ENCODE measurements at places on chromosomes 2 and 18.

- no peak for DNase-seq
Measured at GRCh38 chr2:205405752-205406151, 276.5 kb upstream of the NRP2 start.

DNA sequence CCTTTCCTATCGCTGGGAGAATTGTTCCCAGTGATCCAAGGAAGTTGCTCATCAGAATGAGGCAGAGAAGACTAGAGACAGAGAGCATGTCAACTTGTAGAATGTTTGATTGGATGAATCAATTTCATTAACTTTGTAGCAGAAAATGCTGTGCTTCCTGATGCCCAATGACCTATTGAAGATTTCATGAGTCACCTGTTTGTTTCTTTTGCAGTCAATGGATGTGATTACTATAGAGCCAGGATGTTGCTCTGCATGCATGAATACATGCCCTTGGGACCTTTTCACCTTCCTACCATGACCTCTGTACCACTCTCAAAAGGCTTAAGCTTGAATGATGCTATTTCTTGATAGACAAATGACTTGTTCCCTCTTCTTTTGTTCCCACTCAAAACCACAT lies 23.3 kb downstream of the SCG2 start:
- no peak for DNase-seq

DNA sequence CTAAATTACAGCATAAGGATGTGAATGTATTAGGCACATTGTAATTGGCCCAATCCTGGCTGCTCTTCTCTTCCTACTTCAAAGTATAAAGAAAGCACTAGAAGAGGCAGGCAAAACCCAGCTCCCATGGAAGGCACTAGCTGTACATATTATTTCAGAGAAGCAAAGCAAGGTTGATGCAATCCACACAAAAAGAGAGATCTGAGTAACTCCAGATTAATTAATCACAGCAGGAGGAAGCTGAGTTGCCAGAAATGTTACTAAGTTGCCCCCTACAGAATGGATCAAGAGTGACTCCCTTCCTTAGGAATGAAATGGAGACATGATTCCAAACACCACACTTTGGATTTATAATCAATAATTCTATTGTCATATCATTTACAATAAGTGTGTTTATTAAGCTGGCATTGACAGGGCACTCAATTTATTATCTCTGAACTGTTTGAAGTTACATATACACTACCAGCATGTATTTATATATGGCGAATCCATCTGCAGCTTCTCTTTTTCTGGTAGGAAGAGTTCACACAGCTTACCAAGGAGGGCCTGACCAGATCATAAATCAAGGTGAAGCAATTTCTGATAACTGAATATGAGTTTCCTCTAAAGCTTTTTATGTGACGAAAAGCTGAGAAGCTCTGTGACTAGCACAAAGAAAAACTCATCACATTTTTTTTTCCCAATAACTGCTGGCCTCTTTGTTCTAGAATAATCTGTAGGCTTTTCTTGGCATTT lies 393.1 kb upstream of the LYPD1 start:
- no peak for DNase-seq

GRCh38 chr18:75783566-75784281 lies 356.2 kb upstream of the SMIM21 start:
- DNase-seq, result no peak

DNA sequence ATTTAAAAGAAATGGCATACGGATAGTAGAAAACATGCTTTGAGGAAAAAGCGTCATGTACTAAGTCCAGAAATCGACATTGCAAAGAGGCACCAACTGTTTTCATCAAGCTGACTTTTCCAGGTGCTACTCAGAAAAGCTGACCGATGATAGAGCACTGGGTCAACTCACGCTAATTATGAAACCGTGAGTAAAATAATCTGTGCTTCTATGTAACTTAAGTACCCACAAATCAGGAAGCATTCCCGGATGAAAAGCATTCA lies 353 bp upstream of the NUP35 start:
- DNase-seq, result no peak

DNA sequence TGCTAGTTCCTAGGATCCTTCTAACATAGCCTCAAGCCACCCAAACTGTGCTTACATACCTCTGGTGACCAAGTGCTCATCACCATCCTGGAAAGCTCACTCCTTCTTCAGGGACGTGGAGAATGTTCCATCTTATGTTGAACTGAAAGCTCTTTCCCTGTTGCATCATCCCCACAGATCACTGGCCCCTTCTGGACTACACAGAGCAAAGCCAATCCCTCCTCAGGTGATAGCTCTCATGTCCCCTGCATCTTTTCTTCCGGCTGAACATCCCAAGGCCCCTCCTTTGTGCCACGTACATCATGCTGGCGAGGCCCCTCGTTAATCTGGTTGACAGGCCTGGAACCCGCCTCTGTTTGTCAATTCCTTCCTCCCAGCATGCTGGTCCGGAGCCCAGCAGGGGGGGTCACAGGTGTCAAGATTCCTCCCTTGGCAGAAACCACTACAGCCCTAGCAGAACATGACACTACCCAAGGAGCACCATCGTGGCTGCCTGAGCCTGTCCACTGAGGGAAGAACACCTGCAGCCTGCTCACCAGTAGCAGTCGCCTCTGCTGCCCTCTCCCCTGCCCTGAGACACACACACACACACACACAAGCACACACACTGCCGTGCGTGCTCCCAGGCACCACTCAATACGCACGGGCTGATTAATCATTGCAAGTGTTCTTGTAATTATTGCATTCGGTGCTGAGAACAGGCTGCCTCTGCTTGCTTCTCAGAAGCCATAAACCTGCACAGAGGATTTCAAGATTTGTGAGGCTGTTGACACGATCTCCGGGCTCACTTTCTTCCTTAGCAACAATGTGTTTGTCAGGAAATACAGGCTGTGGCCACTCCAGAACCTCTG lies 6.3 kb upstream of the KCNK3 start:
- no peak for DNase-seq

- no peak for DNase-seq
Measured at GRCh38 chr2:238155761-238156694, 2.7 kb upstream of the ERFE start.

GRCh38 chr2:48991415-48992131 lies 162.7 kb downstream of the FSHR start:
- no peak for DNase-seq

DNA sequence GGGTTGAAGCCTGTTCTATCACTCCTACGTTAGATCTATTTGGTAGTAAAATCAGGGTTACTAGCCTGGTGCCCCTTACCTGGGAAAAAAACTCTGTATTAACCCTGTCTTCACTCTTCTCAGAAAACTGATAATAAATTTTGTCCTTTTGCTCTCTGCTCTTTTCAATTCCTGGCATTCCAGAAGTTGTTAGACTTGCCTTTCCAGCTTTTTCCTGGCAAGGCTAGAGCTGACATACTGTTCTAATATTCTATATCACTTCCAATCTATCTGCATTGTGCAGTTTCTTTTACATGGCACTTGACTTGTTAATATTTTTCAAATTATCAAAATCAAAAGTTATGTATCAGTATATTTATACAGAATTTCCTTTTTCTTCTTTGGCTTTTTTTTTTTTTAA lies 162.2 kb downstream of the FIGN start:
- peak; percentile 40 for DNase-seq

GRCh38 chr2:8806885-8807704 lies 30.3 kb downstream of the KIDINS220 start:
- DNase-seq, result no peak

GRCh38 chr2:105771836-105772235 lies 27.1 kb downstream of the NCK2 start:
- DNase-seq, result no peak

DNA sequence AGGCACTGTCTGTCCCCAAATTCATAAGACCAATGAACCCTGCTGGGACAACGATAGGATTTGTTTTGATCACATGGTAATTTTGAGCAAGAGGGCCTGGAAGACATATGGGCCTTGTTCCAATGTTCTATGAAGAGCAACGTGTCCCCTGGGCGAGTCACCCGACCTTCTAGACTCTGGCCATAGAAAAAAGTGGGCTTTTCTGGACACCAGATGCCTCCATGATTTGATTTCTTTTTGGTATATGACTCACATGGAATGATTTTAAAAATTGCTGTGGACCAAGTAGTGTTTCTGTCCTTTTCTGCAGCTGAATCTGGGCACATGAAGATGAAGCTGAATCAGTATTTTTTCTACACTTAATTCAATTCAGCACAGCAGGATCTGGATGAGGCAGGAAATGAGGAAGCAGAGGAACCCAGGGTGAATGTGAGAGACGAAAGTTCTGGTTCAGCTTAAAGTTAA lies 104.9 kb downstream of the CDC42EP3 start:
- DNase-seq, result no peak

GRCh38 chr2:43074592-43075053 lies 151.8 kb downstream of the ZFP36L2 start:
- no peak for DNase-seq

DNA sequence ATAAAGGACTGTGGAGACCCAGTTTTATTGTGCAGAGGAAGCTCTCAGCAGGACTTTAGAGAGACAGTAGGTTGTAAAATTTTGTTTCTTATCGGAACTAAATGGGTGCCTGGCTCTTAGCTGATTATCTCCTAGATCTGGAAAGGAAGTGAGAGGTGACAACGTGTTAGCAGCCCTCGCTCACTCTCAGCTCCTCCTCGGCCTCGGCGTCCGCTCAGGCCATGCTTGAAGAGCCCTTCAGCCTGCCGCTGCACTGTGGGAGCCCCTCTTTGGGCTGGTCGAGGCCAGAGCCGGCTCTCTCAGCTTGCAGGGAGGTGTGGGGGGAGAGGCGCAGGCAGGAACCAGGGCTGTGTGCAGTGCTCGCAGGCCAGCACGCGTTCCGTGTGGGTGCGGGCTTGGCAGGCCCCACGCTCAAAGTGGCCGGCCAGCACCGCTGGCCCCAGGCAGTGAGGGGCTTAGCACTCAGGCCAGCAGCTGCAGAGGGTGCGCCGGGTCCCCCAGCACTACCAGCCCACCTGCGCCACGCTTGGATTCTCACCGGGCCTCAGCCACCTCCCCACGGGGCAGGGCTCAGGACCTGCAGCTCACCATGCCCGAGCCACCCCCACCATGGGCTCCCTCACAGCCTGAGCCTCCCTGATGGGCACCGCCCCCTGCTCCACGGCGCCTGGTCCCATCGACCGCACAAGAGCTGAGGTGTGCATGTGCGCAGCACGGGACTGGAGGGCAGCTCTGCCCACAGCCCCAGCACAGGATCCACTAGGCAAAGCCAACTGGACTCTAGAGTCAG lies 4.6 kb upstream of the MFF start:
- no peak for DNase-seq

GRCh38 chr2:181174611-181175580 lies 194.5 kb downstream of the UBE2E3 start:
- no peak for DNase-seq

GRCh38 chr2:220144411-220144810 lies 517.0 kb downstream of the SLC4A3 start:
- DNase-seq, result no peak

GRCh38 chr2:198322275-198322674 lies 517.9 kb downstream of the PLCL1 start:
- DNase-seq, result no peak

GRCh38 chr18:41783065-41783818 lies 171.8 kb upstream of the PIK3C3 start:
- DNase-seq, result no peak

- DNase-seq, result no peak
Measured at GRCh38 chr2:195181059-195181705, 475.8 kb upstream of the SLC39A10 start.

GRCh38 chr18:34734056-34734455 lies 24.0 kb downstream of the DTNA start:
- no peak for DNase-seq

- DNase-seq, result no peak
Measured at GRCh38 chr2:182921234-182921633, 54.8 kb upstream of the FRZB start.

DNA sequence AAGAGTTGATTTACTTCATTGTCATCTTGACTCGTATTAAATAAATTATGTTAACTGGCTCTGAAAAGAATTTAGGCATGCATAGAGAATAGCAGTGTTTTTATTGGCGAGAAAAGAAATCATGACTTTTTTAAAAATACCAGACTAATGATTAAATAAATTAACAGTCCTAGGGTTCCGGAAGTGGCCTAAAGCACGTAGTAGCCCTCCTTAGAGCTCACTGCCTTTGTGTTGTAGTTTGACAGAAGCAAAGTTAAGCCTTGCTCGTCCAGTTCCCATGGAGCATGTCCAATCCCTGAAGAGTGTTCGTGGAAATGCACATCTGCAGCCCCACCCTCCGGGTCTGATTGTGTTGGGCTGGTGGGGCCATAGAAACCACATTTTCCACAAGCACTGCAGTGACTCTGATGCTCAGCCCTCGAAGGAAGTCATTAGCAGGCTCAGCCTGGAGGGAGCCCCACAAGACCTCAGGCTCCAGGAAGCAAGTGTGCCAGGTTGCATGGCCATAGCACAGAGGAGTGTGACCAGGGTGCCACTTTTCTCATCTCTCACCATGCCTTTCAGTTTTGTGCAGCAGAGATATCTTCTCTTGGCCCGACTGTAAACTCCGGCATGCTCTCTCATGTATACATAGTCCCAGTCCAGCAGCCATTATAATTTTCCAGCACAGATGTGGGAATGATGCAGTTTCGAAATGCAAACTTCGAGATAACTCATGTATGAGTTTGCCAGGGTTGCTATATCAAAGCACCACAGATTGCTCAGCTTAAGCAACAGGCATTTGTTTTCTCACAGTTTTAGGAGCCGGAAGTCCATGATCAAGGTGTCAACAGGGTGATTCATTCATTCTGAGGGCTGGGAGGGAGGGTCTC lies 188.6 kb upstream of the SH3BP4 start:
- DNase-seq, result no peak

Data from LNCaP clone FGC (cell line).